Activated T-cell treated with anti-CD3 and anti-CD28 coated beads, Interleukin-2, amount 50 U/mL, for 1 hour (primary cell): ENCODE measurements at places on chromosomes 4 and X.
A peak's percentile ranks its signal among the peaks of the same experiment; 100 is the strongest.

DNA sequence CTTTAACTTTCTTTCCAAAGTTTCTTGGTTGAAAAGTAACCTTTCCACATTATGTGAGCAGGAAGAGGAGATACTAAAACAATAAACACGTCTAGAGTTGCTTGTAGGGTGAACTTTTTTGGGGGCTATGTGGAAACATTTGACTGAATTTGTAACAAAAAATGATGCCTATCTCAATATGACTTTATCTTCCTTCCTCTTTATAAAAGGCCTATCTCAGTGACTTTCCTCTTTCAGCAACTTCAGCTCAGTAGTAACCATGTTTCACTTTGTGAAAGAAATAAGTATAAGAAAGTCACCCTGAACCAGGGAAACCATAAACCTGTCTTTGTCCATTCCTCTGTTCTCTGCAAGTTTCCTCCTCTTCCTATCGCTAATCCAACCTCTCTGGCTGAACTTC, 124.7 kb upstream of the TMEM164 start:
- no peak for DNase-seq

DNA sequence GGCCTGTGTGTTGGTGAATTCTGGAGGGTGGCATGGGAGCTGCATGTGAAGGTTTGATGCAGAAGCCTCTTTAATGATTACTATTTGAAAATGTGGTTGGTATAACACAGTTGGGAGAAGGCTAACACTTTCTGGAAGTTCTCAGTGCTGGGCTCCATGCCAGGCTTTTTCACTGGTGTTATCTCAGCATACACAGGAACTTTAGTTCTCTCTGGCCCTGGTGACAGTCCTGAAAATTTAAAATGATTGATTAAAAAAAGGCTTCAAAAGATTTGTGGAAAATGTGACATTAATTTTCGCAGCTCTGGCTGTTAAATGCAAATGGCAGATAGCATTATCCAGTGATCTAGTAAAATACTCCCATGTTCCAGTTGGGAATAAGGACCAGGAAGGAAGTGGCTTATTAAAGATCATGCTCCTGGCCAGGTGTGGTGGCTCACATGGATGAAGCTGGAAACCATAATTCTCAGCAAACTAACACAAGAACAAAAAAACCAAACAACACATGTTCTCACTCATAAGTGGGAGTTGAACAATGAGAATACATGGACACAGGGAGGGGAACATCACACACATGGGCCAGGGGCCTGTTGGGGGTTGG, 36.6 kb downstream of the DIPK2B start:
- no peak for DNase-seq

DNA sequence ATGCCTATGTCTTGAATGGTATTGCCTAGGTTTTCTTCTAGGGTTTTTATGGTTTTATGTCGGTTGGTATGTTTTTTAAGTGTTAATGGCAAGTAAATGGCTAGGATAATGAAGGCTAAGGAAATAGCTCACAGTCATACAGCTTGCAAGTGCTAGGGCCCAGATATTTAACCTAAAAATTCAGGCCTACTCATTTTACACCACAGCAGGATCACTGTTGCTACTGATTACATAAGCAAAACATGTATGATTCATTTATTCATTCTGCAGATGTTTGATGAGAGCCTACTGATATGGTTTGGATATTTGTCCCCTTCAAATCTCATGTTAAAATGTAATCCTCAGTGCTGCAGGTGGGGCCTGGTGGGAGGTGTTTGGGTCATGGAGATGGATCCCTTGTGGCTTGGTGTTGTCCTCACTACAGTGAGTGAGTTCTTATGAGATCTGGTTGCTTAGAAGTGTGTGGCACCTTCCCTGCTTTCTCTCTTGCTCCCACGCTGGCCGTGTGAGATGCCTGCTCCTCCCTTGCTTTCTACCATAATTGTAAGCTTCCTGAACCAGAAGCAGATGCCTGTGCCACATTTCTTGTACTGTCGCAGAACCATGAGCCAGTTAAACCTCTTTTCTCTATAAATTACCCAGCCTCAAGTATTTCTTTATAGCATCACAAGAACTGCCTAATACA, 175.5 kb downstream of the MAPK10 start:
- DNase-seq, result no peak

DNA sequence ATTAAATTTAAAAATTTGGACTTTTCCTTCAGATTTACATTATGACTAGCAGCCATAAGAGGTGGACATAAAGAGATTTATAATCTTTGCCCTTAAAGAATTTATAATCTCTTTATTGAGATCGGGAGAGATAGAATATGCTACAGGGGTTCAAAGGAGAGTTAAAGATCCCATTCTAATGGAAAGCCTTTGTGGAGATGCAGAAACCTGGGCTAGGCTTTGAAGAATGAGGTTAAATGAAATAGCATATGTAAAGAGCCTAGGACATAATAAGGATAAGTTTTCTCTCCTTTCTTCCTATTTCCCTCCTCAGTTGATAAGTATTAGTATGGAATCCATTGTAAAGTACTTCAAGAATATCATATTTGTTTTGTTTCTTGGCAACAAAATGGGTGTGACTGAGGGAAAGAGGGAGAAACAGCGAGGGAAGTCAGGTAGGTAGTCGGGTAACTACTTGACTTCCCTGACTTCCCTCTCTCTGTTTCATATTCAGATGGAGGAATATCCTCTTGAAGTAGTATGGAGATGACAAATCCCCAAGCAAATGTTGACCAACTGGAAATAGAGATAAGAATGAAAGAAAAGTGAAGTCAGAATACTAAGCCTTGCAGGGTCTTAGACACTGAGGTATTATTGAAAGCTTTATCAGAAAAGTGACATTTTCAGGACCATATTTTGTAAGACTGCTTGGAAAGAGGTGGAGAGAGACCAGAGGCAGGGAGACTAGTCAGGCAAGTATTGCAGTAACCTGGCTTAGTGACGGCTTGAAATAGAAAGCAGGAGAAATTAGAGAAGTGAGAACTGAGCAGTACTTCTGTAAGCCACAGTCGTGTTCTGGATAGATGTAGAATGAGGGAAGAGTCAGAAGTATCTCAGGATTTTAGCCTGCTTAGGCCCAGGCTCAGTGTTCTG, 82.9 kb downstream of the PDLIM5 start:
- no peak for DNase-seq

- peak; percentile 62 for DNase-seq
These were observed 168.6 kb downstream of the PTTG2 start for GRCh38 chr4:38128478-38129459.

DNA sequence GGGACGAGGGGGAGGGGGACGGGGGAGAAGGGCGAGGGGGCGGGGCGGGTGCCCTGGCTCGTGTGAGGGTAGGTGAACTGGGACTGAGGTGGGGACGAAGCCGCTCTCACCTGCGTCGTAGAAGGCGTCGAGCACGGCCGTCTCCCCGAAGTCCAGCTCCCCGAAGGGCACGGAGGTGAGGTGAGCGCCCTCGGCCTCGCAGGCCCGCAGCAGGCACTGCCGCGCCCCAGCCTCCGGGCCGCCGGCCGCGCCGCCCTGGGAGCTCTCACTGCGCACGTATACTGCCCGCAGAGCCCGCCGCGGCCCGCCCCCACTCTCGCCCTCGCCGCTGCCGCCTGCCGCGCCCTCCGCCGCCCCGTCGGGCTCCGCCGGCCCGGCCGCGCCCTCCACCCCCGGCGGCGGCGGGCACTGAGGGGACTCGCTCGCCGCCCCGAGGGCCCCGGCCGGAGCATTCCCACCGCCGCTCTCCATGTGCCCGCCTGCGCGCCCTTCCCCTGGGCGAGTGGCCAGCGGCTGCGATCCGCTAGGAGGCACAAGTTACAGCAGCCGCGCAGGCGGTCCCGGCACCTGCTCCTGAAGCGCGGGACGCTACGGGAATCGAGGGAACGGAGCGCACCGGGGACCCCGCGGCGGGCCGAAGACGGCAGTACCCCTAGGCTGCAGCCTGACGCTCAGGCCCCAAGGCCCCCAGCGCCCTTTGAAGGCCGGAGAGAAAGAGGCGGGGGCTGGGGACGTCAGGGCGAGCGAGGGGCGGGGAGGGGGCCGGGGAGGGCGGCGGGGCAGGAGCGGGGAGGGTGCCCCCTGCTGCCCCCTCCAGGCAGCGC, at the start of gene MAP3K15:
Gene MAP3K15 (minus strand): TSS at position 718 of the 824 bp plus-strand sequence. CDS start 247 bp downstream, at position 471.
- peak; percentile 29 for DNase-seq

- no peak for DNase-seq
These were observed 129.0 kb downstream of the DCTD start for GRCh38 chr4:182788201-182788600.

DNA sequence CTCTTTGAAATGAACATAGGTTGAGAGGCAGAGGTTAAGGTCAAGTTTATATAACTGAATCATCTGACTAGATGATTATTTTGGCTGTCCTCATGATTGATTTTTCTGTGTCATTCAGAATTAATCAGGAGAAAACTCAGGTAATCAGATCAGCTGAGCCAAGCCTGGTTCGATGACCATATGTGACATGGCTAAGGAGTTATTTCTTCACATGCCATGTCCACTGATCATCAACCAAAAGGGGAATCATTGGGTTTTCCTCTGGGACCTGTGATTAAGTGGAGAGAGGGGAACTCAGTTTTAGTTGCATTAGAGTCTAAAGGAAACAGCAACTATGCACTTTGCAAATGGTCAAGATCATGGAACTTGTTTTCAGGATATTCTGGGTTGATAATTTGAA, 20.3 kb upstream of the PACRGL start:
- no peak for DNase-seq

- no peak for DNase-seq
These were observed 43.2 kb upstream of the RBM47 start for GRCh38 chr4:40672528-40673522.

DNA sequence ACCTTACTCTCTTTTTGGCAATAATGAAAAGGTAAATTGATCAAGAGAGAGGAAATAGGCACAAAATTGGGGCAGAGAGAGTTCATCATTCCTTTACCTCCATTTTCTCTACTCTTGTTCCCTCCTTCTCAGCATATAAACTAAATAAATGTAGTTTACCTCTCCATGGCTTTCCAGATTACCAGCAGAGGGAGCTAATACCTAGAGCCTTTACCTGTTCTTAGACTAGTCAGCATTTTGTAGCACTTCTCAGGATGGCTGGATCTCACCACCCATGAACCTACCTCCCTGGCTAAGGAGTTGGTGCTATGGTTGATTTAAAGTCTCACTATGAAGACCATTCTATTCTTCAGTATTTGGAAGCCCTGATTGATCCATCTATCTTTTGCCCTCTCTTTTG, 15.7 kb downstream of the OFD1 start:
- no peak for DNase-seq

DNA sequence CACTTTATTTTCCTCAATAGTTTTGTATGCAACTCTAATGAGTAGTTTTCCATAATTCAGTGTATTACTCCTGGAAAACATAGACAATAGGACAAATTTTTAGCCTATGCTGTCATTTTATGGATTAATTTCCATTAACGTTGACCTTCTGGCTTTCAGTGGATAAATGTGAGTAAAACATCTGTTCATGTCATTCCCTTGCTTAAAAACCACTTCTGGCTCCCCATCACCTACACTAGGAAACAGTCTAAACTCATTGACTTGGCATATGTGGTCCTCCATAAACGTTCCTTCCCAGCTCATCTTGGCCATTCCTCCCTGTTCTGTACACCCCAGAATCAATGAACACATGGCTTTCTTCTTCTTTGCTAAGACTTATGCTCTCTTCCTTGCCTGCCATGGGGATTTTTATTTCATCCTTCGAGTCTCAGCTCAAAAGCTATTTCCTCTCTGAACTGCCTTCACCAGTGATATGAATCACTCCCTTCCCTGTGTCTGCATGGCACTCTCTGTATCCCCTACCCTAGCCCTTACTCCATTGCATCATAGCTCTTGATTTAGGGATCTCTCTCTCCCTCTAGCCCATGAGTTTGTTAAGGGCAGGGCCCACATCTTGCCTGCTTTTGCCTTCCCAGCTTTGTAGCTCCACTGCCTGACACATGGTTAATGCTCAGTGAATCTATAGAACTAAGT, 34.8 kb downstream of the DOCK11 start:
- no peak for DNase-seq

DNA sequence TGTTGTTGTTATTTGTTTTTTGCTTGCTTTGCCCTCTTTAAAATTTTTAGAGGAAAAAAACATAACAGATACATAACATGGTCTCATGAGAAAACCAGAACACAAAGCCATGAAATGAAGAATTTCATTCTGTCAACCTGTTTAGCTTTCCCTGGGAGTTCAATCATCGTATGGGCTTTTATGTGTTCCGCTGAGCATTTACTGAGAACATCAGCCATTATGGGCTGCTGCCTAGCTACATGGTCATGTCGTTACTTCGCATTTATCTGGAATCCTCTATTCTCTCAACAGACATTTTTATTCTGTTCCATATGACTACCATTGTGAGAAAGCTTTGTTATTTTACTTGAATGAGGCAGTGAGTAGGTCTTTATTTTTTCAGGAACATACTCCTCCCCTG, 51.4 kb downstream of the NDST3 start:
- DNase-seq, result no peak

DNA sequence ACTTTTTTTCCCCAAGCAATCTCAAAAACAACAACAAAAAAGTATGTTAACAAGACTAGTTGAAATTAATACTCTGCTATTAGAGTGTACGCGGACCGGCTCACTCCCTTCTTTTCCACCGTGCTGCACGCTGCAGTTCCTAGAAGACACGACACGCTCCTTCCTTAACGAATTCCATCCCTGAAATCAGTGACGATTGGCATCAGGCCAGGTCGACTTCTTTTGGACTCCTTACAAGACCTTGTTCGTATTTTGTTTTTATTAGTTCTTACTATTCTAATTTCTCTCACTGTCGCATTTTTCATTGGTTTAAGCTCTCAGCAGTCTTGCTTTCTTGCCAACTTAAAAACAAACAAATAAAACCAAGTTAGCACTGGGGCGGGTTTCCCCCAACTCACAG, 175.8 kb upstream of the PITX2 start:
- no peak for DNase-seq

- DNase-seq, result no peak
These were observed 82.0 kb downstream of the UNC5C start for GRCh38 chr4:95466791-95467190.

GRCh38 chr4:5932035-5932568, 39.2 kb upstream of the CRMP1 start:
- no peak for DNase-seq

DNA sequence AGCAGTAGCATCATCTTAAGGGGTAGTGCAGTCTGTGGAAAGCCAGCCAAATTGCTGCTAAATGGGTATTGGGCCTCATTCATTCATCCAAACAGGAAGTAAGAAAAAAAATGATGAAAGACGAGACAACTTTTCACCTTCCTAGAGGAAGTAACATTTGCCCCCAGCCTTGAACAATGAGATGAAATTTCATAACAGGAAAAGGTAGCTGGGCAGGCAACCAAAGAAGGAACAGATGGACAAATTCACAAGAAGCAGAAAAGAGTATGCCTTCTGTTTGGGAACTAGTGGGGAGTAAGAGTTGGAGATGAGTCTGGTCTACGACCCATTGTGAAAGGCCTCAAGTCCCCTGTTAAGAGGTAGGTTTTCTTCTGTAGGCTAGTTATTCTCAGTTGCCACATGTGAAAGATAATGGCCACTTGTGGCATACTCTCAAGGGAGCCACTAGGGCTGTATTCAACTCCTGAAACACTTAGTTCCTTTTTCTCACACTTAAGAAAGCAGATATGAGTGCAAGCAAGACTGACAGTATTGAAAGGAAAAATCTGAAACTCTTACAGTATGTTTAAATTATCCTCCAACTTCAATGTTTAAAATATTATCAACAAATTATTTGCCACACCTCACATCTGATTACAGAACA, 190.4 kb downstream of the AR start:
- no peak for DNase-seq

GRCh38 chrX:96753230-96753629, 68.6 kb downstream of the DIAPH2 start:
- DNase-seq, result no peak
